H9 (cell line): ENCODE measurements at places on chromosomes 6 and 20. TPM values are rescaled to one million over a fixed set of nuclear protein-coding genes. Genes with fewer than 3 reads are reported as not detected.
A peak's percentile ranks its signal among the peaks of the same experiment; 100 is the strongest.

The LTA gene
- total RNA-seq = not detected in 2 replicates

The KCNB1 gene
- total RNA-seq = 0.42 and 0.68 TPM in 2 replicates

GRCh38 chr6:19734519-19734918 is 102.7 kb upstream of the ID4 start:
- peaks cover 9% of the 10 kb centered on the region; the same call in 1 of the 2 replicates for H3K4me1 ChIP-seq
- H3K36me3 ChIP-seq = peaks cover 6% of the 10 kb centered on the region; the same call in 2 of the 3 replicates
- H3K27me3 ChIP-seq = no peaks in the 10 kb centered on the region
- H3K4me3 ChIP-seq = no peak overlapping the region
- no peak for DNase-seq

- peak overlapping the region; percentile 76 for H3K4me3 ChIP-seq
- H3K36me3 ChIP-seq = no peaks in the 10 kb centered on the region; the same call in 2 of the 3 replicates
- peaks cover 21% of the 10 kb centered on the region; the same call in 1 of the 2 replicates for H3K27me3 ChIP-seq
These were observed 36.0 kb downstream of the YTHDF1 start for GRCh38 chr20:63179687-63180568.
